Motor neuron (in vitro differentiated cells): ENCODE measurements at places on chromosomes 7 and 10. TPM values are rescaled to one million over a fixed set of nuclear protein-coding genes. Genes with fewer than 3 reads are reported as not detected.

GRCh38 chr10:86536294-86536861 is 14.8 kb upstream of the WAPL start:
- ATAC-seq, result no peak

DNA sequence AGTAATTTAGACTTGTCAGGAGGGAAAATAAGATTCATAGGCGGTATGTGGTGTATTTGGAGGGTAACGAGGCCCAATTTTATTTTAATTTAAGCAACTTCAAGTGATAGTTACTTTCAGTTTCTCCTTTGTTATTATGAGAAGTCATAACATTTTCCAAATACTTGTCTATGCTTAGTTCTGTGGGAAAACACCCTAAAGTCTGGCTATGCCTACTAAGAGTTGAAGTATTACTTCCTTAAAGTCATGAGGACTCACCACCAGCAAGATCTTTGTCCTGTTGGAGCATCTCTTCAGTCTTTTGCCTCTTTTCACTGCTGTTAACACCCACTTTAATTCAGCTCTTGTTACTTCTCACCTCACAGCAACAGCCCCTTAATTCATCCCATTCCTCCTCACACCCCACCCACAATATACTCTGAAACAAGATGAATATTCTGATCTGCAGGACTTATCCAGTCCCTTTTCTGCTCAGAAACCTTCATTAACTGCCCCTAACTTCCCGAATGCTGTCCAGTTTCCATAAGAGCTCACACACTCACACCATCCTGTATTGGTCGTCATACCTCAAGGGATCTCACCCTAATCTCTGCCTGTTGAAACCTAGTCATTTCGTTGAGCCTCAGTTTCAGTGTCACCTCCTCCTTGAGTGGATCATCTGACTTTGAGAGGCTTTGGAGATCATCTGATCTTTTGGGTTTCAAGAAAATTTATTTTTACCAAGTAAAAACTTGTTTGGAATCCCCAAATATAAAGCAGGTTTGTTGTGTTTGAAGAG is 61.3 kb downstream of the DNAH11 start:
- ATAC-seq, result peak; percentile 54

DNA sequence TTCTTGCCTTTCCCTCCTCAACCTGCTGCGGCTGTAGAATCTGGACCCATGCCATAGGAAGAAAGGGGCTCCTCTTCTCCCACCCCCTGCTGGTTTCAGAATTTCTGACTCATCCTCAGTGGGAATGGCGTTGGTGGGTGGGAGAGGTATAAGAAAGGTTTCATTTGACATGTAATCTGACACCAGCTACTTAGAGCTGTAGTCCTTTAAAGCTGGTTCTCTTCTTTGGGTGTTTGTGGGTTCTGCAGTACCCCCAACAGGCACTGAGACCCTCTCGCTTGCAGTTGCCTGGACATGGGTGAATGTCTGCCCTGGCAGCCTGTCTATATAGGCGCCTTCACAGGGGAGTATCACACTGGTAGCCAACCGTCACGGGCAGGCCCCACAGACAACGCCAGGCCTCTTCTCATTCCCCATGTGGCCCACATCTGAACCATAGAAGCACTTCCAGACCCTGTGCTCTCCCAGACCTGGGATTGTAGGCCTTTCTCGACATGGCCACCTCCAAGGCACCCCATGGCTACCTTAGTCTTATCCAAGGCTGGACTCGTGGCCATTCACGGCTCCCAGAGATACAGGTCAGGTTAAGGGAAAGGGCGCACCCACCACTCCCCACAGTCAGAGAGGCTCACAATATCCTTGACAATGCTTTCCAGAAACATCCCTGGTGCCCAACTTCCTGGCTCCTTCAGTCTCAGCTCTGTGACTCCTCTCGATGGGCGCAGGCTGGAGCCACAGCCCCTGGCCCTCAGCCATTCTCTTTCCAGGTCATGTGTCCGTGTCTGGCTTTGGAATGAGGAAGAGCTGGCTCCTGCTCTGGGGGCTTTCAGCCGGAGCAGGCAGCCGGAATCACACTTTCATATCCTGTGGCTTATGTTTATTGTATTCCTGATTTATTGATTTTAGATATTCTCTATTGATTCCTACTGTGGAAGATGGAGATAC is 17.5 kb downstream of the ZNF862 start:
- ATAC-seq, result peak; percentile 84

DNA sequence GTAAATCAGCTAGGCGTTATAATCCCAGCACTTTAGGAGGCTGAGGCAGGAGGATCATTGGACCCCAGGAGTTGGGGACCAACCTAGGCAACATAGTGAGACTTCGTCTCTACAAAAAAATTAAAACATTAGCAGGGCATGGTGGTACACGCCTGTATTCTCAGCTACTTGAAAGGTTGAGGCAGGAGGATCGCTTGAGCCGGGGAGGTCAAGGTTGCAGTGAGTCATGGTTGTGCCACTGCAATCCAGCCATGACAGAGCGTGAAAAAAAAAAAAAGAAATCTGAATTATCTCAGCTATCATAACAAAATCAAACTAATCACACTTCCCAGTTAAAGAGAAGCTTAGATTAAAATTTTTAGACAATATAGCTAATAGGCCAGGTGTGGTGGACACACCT is 35.3 kb downstream of the ATAD1 start:
- ATAC-seq, result no peak

DNA sequence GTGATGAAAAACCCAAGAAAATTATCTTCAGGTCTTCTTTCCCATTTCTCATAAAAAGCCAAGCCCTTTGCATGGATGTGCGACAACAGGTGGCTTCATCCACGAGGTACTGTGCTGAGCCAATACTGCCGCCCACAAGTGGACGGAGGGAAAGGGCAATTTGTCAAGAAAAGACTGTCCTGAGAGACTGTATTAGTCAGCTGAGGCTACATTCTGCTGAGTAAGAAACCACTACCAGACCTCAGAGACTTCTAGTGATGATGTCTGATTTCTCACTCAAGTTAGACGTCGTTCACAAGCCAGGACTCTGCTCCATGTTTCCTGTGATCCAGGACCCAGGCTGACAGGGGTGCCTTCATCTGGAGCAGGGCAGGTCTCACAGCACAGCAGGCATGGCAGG is 171.5 kb upstream of the CDCA7L start:
- ATAC-seq, result no peak

DNA sequence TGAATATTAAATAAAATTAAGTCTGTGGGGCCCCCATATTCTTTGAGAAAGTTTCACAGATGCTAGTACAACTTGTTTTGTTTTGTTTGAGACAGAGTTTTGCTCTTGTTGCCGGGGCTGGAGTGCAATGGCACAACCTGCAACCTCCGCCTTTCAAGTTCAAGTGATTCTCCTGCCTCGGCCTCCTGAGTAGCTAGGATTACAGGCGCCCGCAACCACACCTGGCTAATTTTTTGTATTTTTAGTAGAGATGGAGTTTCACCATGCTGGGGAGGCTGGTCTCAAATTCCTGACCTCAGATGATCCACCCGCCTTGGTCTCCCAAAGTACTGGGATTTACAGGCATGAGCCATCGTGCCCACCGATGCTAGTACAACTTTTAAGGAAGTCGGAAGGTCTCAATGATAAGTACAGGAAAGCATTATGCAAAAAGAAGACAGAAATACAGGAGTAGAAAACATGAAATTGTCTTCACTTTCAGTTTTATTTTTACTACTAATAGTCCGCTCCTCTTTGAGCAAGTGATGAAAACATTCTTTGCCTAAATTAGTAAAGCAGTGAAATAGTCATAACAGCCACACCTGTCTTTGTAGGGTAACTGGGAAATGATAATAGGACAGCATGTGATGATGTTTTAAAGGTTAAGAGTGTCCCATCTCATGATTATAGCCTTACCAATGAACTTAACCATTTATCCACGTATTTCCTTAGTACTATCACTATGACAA is 147.5 kb downstream of the SEMA3D start:
- no peak for ATAC-seq

Gene LRRTM3
- 13.2 and 14.7 TPM in 2 replicates for total RNA-seq

Gene ABCB1
- total RNA-seq, result not detected in 2 replicates

Gene EIF5AL1
- 0.66 and 0.78 TPM in 2 replicates for total RNA-seq

Gene PMPCB
- 65.4 and 66.0 TPM in 2 replicates for total RNA-seq
